IMR-90 (cell line): ENCODE measurements at places on chromosomes 1 and 21. TPM values are rescaled to one million over a fixed set of nuclear protein-coding genes. Genes with fewer than 3 reads are reported as not detected.

Gene CD55
- 6.6 and 9.7 TPM in 2 replicates for total RNA-seq

- no peak overlapping the region for H3K4me3 ChIP-seq
- DNase-seq = peak; percentile 64
- peaks cover 4% of the 10 kb centered on the region; the same call in 1 of the 2 replicates for H3K27me3 ChIP-seq
- no peak overlapping the region for H3K27ac ChIP-seq
Observed at GRCh38 chr21:41752231-41752681, 14.6 kb downstream of the RIPK4 start.

DNA sequence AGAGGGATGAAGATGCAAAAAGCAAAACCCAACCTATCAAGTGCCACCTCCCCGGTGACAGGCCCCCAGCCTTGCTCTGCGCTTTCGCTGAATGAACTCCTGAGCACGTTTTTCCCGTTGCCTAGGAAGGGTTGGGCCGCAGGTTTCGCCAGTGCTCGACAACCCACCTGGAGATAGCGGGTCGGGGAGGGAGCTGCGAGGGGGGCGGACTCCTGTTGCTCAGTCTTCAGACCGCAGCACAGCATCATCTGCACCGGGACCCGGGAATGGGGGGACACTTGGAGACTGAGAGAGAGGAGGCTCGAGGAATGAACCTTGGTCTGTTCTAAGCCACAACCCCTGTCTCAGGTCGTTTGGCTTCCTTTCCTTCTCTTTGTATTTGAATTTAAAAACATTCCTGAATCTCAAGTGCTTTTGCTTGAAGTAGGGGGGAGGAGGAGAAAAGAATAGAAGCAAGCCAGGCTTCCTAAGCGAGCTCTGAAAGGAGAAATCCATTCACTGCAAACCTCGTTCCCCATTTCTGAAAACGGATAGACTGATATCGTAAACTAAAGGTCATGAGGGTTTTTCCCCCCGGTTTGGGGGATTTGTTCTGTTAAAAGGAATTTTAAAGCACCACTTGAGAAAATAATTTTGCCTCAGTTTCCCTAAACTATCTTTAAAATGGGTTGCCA is 1.2 kb downstream of the AK5 start:
- H3K27ac ChIP-seq = peak overlapping the region; percentile 56
- peak overlapping the region; percentile 91 for H3K4me3 ChIP-seq
- 0 out of 2 replicates have a peak, but pooled peaks cover 2% of the 10 kb centered on the region for H3K4me1 ChIP-seq
- H3K36me3 ChIP-seq = no peaks in the 10 kb centered on the region; the same call in 1 of the 2 replicates

- H3K36me3 ChIP-seq = no peaks in the 10 kb centered on the region
- DNase-seq = no peak
- peaks cover 3% of the 10 kb centered on the region; the same call in 1 of the 2 replicates for H3K27me3 ChIP-seq
- H3K27ac ChIP-seq = no peak overlapping the region
- peaks cover 1% of the 10 kb centered on the region; the same call in 1 of the 2 replicates for H3K4me1 ChIP-seq
- no peak overlapping the region for H3K4me3 ChIP-seq
Observed at GRCh38 chr1:41476807-41477361, 7.6 kb downstream of the EDN2 start.

- H3K36me3 ChIP-seq = no peaks in the 10 kb centered on the region
- H3K27ac ChIP-seq = no peak overlapping the region
- H3K4me1 ChIP-seq = no peaks in the 10 kb centered on the region; the same call in 1 of the 2 replicates
- no peak for DNase-seq
Observed at GRCh38 chr1:15282810-15283474, 35.9 kb downstream of the FHAD1 start.

- DNase-seq = peak; percentile 90
- peaks cover 33% of the 10 kb centered on the region for H3K27me3 ChIP-seq
- H3K36me3 ChIP-seq = no peaks in the 10 kb centered on the region
- peaks cover 10% of the 10 kb centered on the region; the same call in 1 of the 2 replicates for H3K4me1 ChIP-seq
- no peak overlapping the region for H3K4me3 ChIP-seq
Observed at GRCh38 chr1:20380616-20381035, 90.0 kb downstream of the VWA5B1 start.

DNA sequence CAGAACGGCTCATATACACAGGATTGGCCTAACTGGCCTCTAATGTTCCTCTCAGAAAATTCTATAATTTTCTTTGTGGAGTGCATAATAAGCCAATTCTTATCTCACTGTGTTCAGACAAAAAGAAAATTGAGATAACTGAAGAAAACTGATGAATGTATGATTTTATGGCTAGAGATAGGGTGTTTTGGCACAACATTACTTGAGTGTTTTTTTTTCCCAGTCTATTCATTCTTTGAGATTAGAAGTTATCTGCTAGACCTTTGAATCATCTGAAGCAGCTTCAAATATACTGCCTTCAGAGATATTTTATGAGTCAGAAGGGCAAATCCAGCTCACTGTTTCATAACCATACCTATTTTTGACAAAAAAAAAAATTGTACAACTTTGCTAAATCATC is 85.6 kb downstream of the VAV3 start:
- H3K27me3 ChIP-seq = no peaks in the 10 kb centered on the region
- H3K27ac ChIP-seq = no peak overlapping the region
- no peak for DNase-seq
- no peaks in the 10 kb centered on the region for H3K4me1 ChIP-seq

Gene CLCA1
- not detected in 2 replicates for total RNA-seq

Gene NBL1
- 12.5 and 14.0 TPM in 2 replicates for total RNA-seq

Gene CD52
- not detected in 2 replicates for total RNA-seq

DNA sequence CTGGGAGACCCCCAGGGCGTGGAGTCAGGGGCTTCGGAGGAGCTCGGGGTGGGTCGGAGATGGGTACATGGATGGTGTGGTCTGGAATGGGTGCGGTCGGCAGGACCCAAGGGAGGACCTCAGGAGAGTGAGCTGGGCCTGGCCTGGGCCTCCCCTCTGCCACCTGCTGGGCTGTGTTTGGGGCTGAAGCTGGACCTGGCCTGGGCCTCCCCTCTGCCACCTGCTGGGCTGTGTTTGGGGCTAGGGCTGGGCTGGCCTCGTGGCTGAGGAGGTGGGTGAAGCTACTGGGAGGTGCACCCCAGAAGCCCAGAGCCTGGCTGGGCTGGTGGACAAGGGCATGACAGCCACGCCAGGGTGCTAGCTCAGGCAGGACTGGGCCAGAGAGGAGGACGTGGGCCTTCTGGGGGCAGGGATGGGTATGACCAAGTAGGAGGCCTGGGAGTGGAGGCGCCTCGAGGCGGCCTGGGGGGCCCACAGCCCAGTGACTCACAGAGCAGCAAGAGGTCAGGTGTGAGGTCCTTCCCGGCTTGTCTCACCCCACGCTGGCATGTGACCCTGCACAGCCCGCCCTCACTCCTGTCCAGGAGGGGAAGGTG is 14.5 kb downstream of the SAMD11 start:
- no peaks in the 10 kb centered on the region for H3K27me3 ChIP-seq
- H3K4me3 ChIP-seq = no peak overlapping the region
- no peak overlapping the region for H3K27ac ChIP-seq
- no peaks in the 10 kb centered on the region for H3K36me3 ChIP-seq

Gene RGS8
- not detected in 2 replicates for total RNA-seq

Gene CRYAA
- total RNA-seq = not detected in 2 replicates

Gene ADGRL2
- total RNA-seq = 36.9 and 42.7 TPM in 2 replicates

DNA sequence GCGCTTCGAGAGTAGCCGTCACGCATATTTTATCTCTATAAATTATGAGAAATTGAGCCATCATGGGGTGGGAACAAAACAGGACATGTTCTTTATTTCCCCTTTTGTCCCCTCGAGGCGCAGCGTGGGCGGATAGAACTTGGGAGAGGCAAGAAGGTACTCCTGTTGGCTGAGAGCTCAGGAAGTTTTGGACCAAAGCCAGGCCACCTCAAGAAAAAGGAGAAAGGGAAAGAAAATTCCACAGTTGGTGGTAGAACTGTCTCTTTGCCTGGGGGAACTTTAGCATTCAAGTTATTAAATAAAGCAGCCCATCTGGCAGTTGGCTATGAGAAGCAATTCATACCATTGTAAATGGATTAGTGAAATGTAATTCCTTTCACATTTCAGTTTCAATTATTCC is 76.4 kb upstream of the DSCAM start:
- DNase-seq = no peak
- H3K36me3 ChIP-seq = no peaks in the 10 kb centered on the region
- no peaks in the 10 kb centered on the region for H3K4me1 ChIP-seq
- no peaks in the 10 kb centered on the region for H3K27me3 ChIP-seq

DNA sequence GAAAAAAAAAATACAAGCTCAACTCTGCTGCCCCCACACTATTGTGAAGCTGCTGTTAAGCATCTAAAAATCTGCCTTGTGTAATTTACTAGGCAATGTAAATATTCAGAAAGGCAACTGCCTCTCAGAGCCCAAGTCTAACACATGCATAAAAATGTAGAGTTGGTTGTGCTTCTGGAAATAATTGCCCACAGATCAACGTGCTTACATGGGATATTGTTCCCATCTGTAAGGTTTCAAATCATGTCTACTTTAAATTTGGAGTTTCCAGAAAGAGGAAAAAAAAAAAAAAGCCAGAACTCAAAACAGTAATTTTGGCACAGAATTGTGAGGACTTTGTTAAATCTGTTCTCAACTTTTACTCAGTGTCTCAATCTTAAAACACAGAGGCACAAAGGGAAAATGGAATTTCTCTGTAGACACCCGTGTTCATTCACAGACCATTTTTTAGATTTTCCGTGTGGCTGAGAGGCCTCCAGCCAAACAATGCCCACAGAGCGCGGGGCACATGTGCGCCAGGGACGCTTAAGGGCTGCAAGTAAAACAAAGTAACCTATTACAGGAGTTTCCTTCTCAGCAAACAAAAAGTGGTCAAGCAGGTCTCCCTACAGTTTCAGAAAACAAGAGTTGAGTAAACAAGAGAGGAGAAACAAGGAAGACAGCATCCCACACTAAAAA is 115.5 kb downstream of the RERE start:
- H3K27me3 ChIP-seq = no peaks in the 10 kb centered on the region
- DNase-seq = no peak
- no peaks in the 10 kb centered on the region for H3K36me3 ChIP-seq
- peaks cover 8% of the 10 kb centered on the region for H3K4me1 ChIP-seq
- H3K4me3 ChIP-seq = peak overlapping the region; percentile 93

DNA sequence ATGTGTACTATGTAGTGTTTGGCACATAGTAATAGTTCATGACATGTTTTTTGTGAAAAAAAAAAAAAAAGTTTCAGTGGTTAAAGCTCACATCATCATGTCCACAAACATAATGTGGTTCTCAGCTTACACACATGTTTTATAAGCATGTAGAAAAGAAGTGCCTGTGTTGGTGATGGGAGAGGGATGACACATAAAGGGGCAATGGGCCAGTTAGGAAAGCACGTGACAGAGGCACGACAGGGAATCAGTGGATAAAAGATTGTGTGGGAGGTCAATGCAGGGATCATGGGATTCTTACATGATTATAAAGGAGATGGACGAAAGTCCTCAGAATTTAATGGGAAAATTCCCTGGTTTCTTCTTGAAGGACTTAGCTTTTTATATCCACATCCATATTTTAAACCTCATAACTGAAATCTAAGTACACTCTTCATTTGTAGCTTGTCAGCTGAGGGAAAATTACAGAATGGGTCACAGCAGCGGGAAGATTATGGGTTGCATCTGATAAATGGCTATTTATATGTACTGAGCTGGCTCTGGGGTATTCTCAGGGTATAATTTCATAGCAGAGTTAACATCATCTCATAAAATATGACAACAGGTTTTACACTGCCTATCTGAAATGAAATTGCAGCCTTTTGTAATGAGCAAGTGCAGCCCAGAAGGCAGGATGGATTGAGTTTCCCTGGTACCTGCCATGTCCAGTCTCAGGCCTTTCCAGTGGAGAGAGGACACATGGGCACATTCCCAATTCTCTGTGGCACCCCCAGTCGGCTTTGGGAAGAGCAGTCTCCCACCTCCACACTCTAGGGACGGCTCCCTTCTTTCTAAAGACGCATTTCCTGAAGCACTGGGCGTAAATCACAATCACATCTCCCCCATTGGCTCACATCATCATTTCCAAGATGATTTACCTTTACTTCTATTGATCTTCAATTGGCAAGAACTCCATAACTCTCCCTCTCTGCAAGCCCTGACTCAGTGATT is 42.3 kb upstream of the NHLH2 start:
- H3K27ac ChIP-seq = no peak overlapping the region
- no peaks in the 10 kb centered on the region for H3K36me3 ChIP-seq
- no peaks in the 10 kb centered on the region for H3K4me1 ChIP-seq
- H3K27me3 ChIP-seq = peaks cover 6% of the 10 kb centered on the region; the same call in 1 of the 2 replicates
- H3K4me3 ChIP-seq = no peak overlapping the region
- DNase-seq = no peak

DNA sequence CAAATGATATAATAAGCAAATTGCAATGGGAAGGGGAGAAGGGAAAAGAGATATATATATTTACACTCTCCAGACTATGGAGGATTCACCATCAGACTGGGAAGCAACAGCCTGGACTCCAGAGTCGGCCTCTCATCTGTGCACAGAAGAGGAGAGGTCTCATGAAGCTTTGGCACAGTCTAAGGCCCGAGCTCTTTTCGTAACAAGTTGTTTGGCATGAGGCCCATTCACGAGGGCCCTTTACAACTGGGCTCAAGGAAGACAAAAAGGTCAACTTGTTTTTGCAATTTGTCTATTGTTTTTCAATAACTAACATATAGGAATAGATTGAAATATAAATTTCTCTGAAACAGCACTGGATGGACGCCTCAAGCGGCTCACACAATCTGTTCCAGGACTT is 66.7 kb upstream of the AJAP1 start:
- no peak overlapping the region for H3K27ac ChIP-seq
- H3K36me3 ChIP-seq = no peaks in the 10 kb centered on the region
- H3K4me3 ChIP-seq = no peak overlapping the region
- DNase-seq = no peak
- no peaks in the 10 kb centered on the region for H3K4me1 ChIP-seq

GRCh38 chr1:117401761-117402160 is 34.5 kb downstream of the MAN1A2 start:
- no peaks in the 10 kb centered on the region for H3K4me1 ChIP-seq
- H3K36me3 ChIP-seq = no peaks in the 10 kb centered on the region
- H3K27ac ChIP-seq = no peak overlapping the region
- no peak for DNase-seq
- no peak overlapping the region for H3K4me3 ChIP-seq

Gene RPAP2
- total RNA-seq = 13.6 TPM in 2 replicates

Gene NFASC
- 0.18 and 0.28 TPM in 2 replicates for total RNA-seq

GRCh38 chr1:90534663-90535295 is 182.3 kb downstream of the BARHL2 start:
- H3K27ac ChIP-seq = no peak overlapping the region
- DNase-seq = no peak
- H3K4me1 ChIP-seq = no peaks in the 10 kb centered on the region
- H3K4me3 ChIP-seq = no peak overlapping the region
- no peaks in the 10 kb centered on the region for H3K36me3 ChIP-seq
- H3K27me3 ChIP-seq = no peaks in the 10 kb centered on the region

DNA sequence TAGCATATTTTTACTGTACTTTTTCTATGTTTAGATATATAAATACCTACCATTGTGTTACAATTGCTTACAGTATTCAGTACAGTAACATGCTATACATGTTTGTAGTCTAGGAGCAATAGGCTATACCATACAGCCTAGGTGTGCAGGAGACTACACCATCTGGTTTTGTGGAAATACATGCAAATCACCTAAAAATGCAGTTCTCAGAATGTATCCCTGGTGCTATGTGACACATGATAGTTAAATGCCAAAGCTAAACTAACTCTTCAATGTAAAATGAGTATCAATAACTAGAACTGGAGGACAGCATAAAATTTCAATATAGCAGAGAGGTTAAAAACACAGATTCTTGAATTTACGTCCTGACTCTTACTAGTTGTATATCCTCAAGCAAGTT is 14.8 kb downstream of the NUCKS1 start:
- H3K27me3 ChIP-seq = no peaks in the 10 kb centered on the region
- H3K36me3 ChIP-seq = peaks cover 10% of the 10 kb centered on the region
- H3K4me3 ChIP-seq = no peak overlapping the region
- H3K27ac ChIP-seq = no peak overlapping the region

Gene MYOM3
- total RNA-seq = not detected in 2 replicates

GRCh38 chr1:42742141-42742540 is 2.1 kb upstream of the CLDN19 start:
- H3K27me3 ChIP-seq = no peaks in the 10 kb centered on the region; the same call in 1 of the 2 replicates
- DNase-seq = no peak
- no peak overlapping the region for H3K4me3 ChIP-seq
